Daoy (cell line): ENCODE measurements at places on chromosomes 6 and 20.
A peak's percentile ranks its signal among the peaks of the same experiment; 100 is the strongest.

GRCh38 chr20:40511478-40511877, 177.6 kb downstream of the MAFB start:
- DNase-seq = peak; percentile 11

GRCh38 chr20:39152742-39153141, 190.6 kb downstream of the DHX35 start:
- no peak for DNase-seq

GRCh38 chr6:21531393-21531792, 62.2 kb upstream of the SOX4 start:
- no peak for DNase-seq

- no peak for DNase-seq
Measured at GRCh38 chr6:126535595-126535994, 195.7 kb downstream of the CENPW start.

- no peak for DNase-seq
Measured at GRCh38 chr6:127340171-127340570, 3.2 kb downstream of the ECHDC1 start.
